NCI-H82 (cell line): ENCODE measurements at places on chromosomes 11 and 22.

DNA sequence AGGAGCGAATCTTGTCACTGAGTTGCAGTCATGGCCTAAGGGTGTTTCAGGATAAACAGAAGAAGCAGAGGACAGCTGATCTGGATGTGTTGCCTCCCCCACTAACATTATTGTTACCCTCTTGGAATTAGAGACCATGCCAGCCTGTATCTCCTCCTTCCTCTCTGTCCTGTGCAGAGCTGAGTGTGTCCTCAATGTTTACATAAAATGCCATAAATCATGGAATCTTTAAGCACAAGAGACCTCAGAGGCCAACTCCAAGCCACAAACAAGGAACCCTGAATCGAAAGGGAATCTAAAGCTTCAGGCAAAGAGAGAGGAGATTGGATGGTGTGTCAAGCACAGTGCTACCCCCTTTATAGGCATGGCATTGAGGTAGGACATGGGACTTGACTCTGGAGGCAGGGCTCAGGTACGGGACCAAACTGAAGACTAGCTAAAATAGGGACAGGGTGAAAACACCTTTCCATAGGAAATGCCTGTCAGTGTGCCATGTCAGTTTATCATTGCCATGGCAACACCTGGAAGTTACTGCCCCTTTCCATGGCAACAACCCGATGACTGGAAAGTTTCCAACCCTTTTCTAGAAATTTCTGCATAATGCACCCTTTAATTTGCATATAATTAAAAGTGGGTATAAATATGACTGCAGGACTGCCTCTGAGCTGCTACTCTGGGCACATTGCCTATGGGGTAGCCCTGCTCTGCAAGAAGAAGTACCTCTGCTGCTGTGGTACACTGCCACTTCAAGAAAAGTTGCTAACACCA, 489.7 kb downstream of the MIAT start:
- no peak for DNase-seq

DNA sequence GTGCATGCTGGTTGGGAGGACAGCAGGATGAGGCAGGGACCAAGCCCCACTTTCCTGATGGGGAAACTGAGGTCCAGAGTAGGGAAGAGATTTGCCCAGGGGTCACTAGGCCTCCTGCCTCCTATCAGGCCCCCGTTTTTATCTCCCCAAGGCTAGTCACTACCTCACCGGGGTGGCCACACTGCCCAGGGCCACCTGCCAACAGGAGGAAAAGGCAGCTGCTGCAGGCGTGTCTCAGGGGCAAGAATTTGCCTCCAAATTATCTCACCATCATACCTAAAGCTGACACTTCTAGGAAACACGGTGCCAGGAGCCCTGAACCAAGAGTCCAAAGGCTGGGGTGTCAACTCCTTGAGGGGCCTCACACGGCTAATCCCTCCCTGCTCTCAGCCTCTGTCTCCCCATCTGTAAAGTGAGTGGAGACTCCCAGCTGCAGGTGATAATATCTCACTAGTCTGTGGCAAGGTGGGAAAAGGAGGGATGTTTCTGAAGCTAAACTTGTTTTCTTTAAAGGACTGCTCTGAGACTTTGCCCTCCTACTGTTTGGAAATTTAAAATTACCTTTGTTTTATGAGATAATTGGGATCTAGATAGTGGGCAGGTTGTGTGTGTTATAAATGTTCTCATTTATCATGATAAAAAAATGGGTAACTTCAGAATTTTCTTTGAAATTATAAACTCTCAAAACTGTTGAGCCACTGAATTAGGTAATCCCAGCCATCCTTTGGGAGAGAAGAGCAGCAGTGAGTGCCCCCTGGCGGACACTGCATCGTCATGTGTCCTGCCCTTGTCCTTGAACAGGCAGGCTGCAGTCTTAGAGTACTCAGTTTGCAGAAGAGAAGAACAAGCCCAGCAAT, 60.0 kb downstream of the MYO7A start:
- DNase-seq = peak; percentile 87

DNA sequence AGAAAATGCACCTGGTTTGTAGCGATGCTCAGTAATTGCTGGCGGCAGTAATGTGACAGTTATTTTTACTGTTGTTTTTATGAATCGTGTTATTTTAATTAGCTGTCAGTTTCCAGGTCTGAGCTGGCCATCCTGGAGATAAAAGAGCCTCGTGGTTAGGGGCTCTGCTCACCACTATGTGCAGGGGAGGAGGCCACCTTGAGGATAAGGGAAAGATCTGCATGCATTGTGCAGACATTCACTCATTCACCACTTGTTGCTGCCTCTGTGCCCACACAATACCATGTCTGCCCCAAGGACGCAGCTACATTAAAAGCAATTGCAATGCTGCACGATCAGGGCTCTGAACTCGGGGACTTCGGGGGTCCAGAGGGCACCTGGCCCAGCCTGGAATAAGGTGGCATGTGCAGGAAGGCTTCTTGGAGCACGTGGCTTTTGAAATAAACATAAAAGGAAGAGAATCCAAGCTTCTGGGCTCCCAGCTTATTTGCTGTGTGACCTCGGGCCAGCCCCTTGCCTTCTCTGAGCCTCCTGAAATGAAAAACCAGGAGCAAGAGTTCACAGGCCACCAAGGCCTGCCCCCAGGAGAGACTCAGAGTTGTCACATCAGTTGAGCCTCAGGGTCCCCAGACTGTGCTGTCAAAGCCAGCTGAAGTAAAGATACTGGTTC, 44.7 kb upstream of the SHISAL1 start:
- DNase-seq = no peak

- DNase-seq = no peak
These were observed 123.4 kb downstream of the SEZ6L start for GRCh38 chr22:26292667-26292995.

DNA sequence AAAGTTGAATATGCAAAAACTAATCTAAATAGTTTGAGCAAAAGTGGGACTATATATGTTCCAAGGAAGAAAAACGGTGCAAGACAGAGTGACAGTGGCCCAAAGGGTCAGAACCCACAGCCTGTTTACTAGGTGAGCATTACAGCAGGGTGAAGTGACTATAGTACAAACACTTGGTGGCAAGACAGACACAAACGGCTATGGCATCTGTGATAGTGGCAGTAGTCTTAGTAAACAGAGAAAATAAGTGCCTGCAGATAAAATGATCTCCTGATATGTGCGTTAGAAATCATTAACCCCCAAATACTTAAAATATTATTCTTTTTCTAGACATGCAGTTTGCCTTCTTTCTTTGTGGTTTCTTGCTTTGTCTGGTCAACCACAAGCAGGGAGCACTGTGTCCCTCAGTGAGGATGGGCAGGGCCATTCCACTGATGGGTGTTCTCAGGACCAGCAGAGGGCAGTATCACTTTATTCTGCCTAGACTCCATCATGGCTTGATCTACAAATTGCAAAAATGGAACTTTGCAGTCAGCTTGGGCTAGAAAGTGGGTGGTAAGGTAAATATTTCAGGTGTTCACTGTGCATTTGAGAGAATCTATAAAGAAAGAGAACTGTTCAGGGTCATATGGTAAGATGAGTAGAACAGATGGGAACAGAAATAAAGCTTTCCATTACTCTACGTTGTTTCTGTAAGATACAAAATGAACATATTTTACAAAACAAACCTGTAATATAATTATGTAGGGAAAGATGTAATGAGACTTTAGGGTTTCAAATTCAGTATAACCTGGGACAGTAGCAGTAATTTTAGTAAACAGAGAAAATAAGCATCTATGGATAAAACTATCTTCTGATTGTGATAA, 198.2 kb downstream of the SWAP70 start:
- peak; percentile 80 for DNase-seq
